Sigmoid colon (tissue), 7 donors: ENCODE measurements at places on chromosomes 1 and 21. TPM values are rescaled to one million over a fixed set of nuclear protein-coding genes. Genes with fewer than 3 reads are reported as not detected.

HOOK1 gene
- 20.4 TPM for polyA plus RNA-seq

MYOG gene
- polyA plus RNA-seq, result not detected

EXTL1 gene
- polyA plus RNA-seq, result under 0.01 TPM

TNFRSF8 gene
- polyA plus RNA-seq, result 0.92 TPM

TGFB2 gene
- polyA plus RNA-seq, result 0.23 TPM

DNA sequence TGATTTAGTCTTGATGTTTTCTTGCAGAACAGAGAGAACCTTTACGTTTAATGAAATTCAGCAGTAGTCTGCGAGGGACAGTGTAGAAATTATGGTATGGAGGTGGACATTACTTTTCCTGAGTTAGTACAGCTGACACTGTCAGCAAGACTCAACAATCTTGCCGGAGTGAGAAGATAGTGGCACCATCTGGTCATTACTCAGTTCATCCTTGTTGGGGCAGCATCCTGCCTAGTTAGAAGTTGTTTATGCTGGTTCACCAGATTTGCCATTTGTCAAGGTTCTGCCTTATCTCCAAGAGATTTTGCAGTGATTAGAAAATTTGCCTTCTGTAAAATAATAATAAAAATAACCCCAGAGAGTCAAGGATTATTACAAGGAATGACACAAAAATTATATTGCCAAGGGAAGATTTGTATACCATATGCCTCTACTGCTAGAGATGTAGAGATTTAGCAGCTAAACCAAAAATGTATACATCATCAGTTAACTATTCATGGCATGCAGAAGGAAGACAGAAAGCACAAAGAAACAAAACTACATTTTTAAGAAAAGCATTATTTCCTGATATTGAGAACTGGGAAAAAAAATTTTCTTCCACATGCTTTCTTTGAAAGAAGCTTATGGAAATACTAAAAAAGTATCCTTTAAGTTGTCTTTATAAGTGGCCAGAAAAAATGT, 1967.4 kb downstream of the NCAM2 start:
- no peak for DNase-seq

DNA sequence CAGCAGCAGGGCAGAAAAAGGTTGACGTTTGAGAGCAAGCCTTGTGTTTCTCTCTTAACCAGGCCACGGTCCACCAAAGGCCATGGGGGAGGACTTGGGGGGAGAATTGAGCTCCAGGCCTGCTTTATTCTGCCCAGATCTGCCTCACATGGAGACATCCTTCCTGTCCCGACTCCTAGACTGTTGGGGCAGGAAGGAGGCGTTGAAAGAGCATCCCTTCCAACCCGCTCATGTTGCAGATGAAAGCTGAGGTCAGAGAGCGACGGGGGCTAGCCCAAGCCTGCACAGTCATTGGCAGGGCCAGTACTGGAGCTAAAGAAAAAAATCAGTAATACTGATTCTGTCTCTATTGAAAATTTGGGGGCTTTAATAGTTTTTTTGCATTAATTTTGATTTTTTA, 46.6 kb downstream of the MYOM3 start:
- no peak for DNase-seq

GRCh38 chr1:226447932-226448665, 40.2 kb upstream of the PARP1 start:
- no peak for DNase-seq

GRCh38 chr1:230332061-230332460, 94.1 kb downstream of the PGBD5 start:
- DNase-seq, result no peak

GRCh38 chr1:169105434-169106094, 926 bp upstream of the ATP1B1 start:
- peak; percentile 87 for DNase-seq

DNA sequence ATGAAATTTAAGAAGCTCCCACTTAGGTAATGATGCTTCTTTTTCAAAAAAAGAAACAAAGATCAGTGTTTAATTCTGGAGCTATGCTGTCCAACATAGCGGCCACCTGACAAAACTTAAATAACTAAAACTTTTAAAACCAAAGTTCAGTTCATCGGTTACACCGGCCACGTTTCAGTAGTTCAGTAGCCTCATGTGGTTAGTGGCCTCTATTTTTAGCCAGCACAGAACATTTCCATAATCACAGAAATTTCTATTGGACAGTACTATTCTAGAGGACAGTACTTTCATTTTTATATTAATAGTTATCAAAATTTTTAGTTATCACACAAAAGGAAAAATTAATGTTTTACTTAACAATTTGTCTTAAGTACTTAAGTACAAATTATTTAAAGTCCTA, 141.0 kb downstream of the USP25 start:
- DNase-seq, result no peak

DNA sequence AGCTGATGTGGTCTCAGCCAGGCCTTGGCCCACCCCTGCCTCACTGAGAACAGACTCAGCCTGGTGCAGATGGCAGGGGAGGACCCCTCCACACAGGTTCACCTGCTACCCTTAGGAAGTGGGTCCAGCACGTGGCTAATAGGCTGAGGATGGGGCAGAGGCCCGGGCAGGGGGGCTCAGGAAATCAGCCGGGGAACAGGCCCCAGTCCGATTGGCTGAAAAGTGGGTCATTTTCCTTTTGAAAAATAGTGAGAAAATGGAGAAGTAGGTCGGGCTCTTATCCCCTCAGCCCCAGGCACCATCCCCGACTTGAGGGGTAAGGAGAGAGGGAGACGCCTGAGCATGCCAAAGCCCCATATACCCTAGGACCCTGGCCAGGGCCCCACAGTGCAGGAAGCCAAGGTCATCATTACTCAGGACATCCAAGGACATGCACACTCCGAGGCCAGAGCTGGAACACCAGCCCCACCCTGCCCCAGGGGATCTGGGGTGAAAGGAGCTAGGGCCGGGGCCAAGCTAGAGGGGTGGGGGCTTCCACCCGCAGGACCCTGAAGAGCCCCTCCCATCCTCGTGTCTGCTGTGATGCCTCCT, 11.0 kb downstream of the DLGAP3 start:
- no peak for DNase-seq

GRCh38 chr1:9418851-9419250, 120.4 kb upstream of the SLC25A33 start:
- DNase-seq, result no peak

GRCh38 chr1:92096317-92096716, 16.2 kb downstream of the BTBD8 start:
- no peak for DNase-seq

- DNase-seq, result no peak
Measured at GRCh38 chr1:154862907-154863306, 7.2 kb downstream of the KCNN3 start.

GRCh38 chr1:27333717-27334279, 8.0 kb upstream of the SYTL1 start:
- DNase-seq, result no peak

DNA sequence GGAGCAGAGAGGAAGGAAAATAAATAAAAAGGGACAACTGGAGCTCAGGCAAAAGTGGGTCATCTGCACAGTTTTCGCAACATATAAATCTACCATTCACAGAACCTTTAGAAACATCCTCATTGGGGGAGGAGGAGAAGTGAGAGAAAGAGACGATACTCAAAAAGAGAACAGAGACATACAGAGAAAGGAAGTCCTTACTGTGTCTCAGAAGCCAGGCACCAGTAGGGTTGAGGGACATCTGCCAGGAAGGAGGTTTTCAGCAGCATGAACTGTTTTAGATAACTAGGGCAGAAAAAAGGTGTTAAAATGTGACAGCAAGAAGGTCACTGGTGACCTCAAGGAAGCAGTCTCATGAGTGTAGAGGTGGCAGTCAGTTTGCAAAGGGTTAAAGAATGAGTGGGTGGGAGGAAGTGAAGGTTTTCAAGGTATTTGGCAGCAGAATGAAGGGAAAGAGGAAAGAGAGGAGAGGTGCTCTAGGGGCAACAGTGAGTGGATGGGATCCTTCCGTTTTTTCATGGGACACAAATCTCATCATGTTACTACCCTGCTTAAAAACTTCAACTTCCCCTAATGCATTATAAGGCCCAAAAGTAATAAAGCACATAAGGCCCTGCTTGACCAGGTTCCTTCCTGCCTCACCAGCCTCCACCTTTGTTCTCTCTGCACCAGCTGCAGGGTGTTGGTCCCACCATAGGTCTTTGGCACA, 9.5 kb downstream of the JAK1 start:
- no peak for DNase-seq
